Effector CD4-positive, alpha-beta T cell (primary cell): ENCODE measurements at places on chromosomes 12 and 14.

- no peak for DNase-seq
Measured at GRCh38 chr14:54322246-54322645, 74.6 kb upstream of the CDKN3 start.

GRCh38 chr12:26198742-26199141, 3.4 kb downstream of the SSPN start:
- no peak for DNase-seq

DNA sequence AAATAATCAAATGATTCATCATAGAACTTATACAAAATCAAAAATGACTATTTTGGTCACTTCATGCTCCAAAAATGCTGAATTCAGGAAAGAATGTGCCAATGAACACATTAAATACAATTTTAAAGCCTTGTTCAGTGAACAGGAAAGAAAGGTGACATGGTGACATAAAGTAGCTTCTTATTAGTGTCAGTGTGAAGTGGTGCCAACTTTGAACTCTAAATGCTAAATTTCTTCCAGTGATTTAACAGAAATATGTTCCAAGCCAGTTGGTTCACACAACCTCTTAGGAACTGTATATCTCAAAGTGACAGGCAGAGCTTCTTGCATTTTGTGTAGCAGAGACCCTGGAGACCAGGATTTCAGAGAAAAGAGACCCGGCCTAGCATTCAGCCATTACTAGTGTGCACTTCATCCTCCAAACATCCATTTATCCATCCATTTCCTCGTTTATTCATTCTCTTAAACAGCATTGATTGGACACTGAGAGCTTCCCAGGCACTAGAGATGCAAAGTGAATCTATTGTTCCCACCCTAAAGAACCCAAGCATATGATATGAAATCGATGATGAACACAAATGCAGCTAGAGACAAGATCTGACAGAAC, 95.2 kb downstream of the FAR2 start:
- DNase-seq, result no peak

DNA sequence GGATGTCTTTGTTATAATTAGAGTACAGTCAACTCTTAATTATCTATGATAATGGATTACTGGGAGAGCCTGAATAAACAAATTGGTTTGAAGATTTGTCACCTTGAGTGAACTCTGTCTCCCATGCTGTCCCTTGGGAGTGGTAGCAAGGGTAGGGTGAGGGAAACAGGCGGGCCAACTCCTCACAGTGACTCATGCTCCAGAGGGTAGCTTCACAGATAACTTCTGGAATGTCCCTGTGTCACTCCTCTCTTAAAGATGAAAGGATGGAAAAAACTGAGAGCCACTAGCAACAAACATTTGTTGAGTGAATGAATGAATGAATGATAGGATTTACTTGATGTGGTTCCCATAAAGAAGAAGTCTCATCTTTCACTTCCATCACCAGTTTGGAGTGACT, 53.5 kb downstream of the RASSF9 start:
- no peak for DNase-seq

- no peak for DNase-seq
Measured at GRCh38 chr14:49479432-49479831, 106.7 kb downstream of the RPS29 start.

DNA sequence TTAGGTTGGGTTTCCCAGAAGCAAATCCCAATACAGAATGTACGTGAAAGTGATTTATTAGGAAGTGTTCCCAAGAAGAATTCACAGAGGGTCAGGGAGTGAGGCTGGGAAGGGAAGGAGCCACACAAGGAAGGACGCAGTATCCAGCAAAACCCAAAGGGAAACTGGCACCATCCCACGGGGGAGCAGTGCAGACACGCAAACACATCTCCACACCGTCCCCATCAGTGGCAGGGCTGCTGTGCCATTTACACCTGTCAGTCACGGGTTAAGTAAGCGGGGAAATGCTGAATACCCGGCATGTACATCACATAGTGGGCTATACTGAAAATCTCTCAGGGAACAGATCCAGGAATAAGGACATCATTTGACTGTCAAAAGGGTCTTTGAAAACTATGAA, 93.9 kb downstream of the SLC38A1 start:
- DNase-seq, result no peak

GRCh38 chr12:132327336-132328171, 1.8 kb downstream of the GALNT9 start:
- no peak for DNase-seq

- DNase-seq, result no peak
Measured at GRCh38 chr12:57841445-57841844, 5.1 kb downstream of the CTDSP2 start.

DNA sequence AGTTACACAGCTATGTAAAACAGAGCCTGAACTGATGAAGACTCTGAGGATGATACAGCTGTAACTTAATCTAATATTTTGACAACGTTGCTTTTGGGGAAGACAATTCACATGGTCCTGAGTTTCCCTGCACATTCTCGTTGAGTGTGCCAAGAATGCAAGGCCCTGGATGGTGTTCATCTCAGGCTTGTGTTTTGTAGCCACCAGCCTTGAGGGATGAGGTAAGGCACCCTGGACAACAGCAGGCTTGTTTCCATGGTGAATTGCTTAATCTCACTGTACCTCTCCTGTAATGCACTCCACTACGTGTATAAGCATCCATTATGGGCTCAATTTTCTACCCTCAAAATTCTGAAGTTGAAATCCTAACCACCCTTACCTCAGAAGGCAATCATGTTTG, 2.1 kb downstream of the CATSPERB start:
- DNase-seq, result no peak

GRCh38 chr14:94570440-94570839, 9.2 kb downstream of the SERPINA4 start:
- DNase-seq, result no peak

- DNase-seq, result no peak
Measured at GRCh38 chr12:67689385-67689784, 40.8 kb downstream of the DYRK2 start.

- no peak for DNase-seq
Measured at GRCh38 chr12:5507944-5508343, 76.0 kb downstream of the NTF3 start.

GRCh38 chr14:21860172-21860571, 186.6 kb upstream of the OR4E1 start:
- peak; percentile 25 for DNase-seq

- no peak for DNase-seq
Measured at GRCh38 chr12:32419520-32419960, 20.2 kb downstream of the FGD4 start.

DNA sequence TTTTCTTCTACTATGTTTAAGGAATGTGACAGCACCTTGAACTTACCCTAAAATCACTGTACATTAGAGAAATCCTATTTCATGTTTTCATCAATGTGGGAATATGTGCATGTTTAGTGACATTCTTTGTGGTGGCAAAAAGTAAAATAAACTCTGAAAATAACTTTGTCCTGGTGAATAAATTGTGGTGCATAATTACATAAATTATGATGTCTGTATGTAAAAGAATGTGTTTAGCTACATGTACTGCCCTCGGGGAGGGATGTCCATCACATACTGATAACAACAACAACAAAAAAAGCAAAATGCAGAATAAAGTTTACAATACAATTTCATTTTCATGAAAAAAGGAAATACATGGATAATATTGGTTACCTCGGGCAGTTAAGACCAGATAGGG, 157.3 kb downstream of the METTL25 start:
- no peak for DNase-seq

GRCh38 chr14:70086685-70087379, 101.9 kb downstream of the SLC8A3 start:
- DNase-seq, result no peak

GRCh38 chr12:26426652-26427051, 231.3 kb downstream of the SSPN start:
- DNase-seq, result no peak

DNA sequence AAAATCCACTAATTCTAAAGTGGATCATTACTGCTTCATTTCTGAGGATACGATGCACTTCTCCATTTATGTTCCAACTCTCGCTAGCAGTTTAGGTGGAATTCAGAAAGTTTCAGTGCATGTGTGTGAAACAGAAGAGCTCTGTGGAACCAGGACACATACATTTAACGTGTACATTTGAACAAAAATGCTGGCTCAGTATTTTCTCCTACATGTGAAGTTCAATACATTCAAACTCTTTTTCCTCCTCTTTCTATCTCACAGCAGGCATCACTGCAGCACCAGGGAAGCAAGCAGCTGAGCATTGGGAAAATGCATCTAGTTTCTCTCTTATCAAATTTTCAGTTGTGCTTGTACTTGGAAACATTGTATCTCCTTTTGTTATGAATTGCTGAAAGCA, 169.4 kb upstream of the CNTN1 start:
- DNase-seq, result no peak

GRCh38 chr12:401235-402028, at the start of gene CCDC77:
TSS of gene CCDC77 (plus strand) at chr12:401644. CDS start at chr12:409384, 7,740 bp downstream.
- peak; percentile 87 for DNase-seq

DNA sequence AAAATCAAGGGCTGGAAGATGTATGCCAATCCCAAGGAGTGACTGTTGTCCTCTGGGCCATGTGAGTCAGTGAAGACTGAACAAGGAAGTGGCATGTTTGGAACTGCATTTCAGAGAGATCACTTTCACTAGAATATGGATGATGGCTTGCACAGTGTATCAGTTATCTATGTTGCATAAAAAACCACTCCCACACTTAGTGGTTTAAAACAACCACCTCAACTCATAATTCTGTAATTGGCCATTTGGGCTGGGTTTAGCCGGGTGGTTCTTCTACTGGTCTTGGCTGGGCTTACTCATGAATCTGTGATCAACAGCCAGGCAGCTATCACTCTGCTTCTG, 15.4 kb downstream of the BDKRB1 start:
- no peak for DNase-seq

DNA sequence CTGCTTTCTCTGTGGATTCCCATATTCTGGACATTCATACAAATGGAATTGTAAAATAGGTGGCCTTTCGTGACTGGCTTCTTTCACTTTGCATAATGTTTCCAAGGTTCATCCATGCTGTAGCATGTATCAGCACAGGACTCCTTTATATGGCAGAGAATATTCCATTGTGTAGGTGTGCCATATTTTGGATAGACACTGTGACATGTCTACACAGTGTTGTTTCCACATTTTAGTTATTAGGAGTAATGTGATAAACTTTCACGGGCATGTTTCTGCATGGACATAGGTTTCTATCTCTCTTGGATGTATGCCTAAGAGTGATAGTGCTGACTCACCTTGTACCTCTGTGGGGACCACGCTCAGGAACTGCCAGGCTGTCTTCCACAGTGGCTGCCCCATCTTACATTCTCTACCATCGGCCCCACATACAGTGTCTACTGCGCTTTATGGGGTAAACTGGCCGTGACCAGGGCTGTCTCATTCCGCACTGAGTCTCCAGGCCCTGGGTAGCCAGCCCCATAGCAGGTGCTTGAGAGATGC, 7.1 kb upstream of the KRT84 start:
- DNase-seq, result no peak

DNA sequence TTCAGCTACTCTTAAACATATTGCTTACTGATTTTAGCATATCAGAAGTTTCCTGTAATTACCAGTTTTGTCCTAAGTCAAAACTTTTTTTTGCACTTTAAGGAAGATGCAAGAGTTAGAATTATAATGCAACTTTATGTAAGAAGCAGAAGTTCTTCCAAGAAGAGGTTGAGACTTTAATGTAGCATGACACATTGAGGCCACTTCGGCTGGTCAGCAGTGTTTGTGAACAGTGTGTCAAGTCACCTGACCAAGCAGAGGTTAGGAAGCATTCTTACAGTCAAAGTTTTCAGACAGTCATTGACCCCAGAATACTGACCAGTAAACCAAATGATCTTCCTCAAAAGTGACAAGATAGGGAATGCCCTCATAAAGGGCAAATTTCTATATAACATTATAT, 15.2 kb downstream of the FGFR1OP2 start:
- no peak for DNase-seq

- DNase-seq, result no peak
Measured at GRCh38 chr12:3568695-3569094, 77.7 kb downstream of the PRMT8 start.

DNA sequence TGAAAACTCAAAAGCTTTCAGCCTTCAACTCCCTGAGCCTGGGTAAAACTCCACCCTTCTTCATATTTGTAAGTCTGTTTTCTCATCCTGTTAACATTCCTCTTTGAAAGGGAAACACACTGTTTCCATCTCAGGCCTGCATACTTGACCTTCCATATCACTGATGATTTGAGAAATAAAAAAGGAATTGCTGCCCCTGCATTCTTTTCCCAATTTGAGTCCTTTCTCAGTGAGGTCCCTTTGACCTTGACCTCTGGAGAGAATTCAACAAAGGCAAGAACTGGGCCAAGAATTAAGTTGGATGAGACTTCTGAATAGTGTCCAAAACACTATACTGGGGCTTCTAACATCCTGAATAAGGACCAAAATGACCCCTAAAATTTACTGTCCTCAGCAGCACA, 108.0 kb downstream of the AEBP2 start:
- no peak for DNase-seq

- no peak for DNase-seq
Measured at GRCh38 chr12:91104812-91105466, 6.4 kb downstream of the LUM start.

GRCh38 chr12:64010069-64010686, 165.7 kb downstream of the SRGAP1 start:
- DNase-seq, result no peak

DNA sequence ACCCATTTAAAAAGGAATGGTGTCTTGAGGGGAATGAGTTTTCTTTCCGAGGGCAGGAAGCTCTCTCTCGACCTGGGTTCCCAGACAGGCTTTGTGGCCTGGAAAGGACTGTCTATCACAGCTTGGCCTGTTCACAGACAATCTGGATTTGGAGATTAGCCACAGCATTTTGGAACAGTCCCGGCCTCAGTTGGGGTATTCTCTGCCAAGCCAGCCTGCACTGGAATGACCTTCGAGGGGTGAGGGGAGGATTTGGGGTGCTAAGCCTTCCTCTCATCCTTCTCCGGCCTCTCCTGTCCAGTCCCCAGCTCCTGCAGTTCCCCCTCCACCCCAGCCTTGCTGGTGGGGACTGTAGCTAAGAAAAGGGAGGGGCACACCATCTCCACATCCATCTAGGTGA, 13.0 kb downstream of the TBX5 start:
- DNase-seq, result no peak

DNA sequence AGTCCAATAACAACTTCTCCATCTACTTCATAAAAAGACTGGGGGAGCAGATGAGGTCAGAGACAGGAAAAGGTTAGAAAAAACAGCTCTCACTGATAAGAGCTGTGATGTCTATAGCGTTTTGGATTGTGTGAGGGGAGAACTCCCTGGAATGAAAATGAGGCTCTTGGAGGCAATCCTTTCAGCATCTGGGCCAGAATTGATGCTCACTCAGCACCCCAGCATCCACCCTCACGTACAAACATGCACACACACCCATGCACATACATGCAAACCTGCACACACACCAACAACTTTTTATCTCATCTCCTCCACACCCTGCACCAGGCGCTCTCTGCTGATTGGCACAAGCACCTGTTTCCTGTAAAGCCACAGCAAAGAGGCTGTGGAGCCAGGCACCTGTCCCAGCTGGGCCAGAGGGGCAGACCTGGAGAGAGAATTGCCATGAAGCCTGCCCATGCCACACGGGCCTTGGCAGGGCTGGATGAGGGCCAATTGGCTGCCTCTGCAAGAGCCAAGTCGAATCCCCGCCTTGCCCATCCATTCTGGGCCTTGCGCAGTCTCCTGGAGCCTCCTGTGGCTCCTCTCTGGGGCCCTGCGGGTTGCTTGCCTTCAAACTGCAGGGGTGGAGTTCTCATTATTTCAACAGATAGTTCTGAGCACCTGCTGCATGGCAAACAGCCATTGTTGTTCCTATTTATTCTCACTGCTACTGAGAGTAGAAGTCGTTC, 53.1 kb downstream of the SYNE3 start:
- DNase-seq, result peak; percentile 35
